ENCODE measurements at places on chromosomes 3 and 15.

- DNase-seq, result no peak
Measured at GRCh38 chr3:133506215-133506901, 67.1 kb upstream of the CDV3 start.

DNA sequence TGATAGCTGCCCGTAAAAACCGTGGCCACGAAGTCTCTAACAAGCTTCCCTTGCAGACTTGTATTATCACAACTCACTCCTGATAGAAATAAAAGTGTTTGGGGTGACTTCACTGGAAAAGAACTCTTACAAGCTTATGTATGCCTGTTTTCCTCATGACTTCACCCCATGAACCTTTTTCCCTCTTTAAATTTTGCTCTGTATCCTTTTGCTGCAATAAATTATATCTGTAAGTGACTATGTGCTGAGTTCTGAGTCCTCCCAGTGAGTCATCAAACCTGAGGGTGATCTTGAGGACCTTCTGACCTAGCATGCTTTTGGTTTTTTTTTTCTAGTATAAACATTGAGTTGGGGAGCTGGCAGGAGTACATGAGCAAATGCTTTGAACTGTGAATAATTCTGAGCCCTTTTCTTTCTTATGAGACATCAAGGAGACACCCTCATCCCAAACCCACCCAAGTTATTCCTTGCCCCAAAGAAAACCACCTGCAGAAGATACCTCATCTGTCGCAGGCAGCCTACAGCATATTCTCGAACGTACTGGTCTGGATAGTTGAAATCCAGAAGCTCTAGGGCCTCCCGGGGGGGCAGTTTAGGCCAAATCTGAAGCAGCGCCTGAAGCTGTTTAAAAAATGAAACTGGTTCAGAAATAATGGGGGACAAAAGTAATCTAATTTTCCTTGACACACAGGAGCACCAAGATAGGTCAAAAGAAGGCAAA lies 85.9 kb downstream of the FAIM start:
- no peak for DNase-seq

- no peak for DNase-seq
Measured at GRCh38 chr3:131847966-131848510, 186.8 kb downstream of the CPNE4 start.

- no peak for DNase-seq
Measured at GRCh38 chr3:90184861-90185260, 1077.4 kb downstream of the EPHA3 start.

GRCh38 chr15:51992953-51993352 lies 21.4 kb upstream of the LEO1 start:
- no peak for DNase-seq

GRCh38 chr3:4711680-4711992 lies 218.5 kb downstream of the ITPR1 start:
- DNase-seq, result no peak

DNA sequence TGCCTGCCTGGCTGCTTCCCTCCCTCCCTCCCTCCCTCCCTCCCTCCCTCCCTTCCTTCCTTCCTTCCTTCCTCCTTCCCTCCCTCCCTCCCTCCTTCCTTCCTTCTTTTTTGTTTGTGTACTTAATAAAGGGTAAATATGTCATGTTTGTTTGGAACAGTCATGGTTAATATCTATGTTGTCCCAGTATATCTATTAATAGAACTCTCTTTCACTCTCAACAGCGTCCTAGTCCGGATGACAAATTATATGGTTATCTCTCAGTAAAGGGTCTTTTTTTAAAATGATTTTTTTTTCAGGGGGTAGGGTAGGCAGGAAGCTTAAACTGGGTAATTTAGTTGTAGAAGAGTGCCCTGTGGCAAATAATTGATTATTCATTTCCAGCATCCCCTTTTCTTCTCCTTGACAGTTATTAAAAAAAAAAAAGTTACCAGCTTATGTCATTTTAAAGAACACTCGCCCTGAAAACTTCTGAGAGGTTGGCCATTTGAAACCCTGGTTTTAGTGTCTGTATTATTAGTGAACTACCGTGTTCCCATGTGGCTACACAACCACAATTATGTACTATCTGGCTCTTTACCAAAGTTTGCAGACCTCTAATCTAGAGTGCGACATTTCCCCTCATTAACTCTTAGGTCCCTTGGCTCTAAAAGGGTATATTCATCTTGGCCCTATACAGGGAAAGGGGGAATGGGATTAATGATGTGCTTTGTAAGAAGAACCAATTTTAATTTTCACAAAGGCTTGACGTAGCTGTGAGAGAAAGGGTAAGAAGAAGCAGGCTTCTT lies 13.7 kb downstream of the TAGLN3 start:
- DNase-seq, result no peak

GRCh38 chr3:149432149-149432548 lies 42.3 kb upstream of the TM4SF4 start:
- DNase-seq, result no peak

DNA sequence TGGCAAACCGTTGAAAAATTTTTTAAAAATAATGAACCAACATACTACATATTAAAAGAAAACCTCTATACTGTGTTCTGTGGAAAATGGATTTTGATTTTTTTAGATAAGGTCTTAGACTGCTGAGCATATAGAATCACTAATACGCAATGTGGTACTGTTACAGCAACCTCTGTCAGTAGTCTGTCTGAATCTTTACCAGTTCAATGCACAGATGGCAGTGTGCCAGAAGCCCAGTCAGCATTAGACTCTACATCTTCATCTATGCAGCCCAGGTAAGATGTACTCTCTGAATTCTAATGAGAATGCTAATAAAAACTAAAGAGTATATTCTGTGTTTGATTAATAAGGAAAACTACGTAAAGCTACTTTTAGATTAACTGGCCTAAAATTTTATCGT lies 31.3 kb upstream of the FAH start:
- no peak for DNase-seq

GRCh38 chr3:67018105-67018788 lies 20.1 kb downstream of the KBTBD8 start:
- DNase-seq, result no peak

DNA sequence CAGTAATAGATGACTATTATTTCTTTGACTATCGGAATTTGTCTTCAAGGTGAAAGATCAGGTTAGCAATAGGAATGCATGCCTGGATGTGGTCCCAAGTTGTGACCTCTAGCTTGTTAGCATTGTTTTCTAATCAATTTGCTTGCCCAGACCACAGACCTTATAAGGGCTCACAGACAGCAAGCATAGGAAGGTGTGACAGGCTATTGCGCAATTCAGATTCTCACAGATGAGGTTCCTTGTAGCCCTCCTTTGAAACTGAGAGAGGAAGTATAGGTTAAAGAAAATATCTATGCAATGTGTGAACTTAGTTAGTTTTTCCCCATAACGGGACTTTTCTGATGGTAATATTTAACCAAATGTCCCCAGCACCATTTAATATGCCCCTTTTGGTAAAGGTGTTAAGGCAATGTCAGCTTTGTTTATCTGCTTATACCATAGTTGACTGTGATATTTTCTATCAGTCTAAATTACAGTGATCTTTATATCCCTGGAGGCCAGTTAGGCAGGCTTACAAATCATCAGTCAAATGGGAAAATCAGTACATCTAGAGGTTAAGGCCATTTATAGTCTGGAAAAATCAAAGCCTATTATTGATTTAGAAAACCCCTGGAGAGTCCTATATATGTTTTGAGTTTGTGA lies 168.1 kb upstream of the MBNL1 start:
- no peak for DNase-seq

- DNase-seq, result no peak
Measured at GRCh38 chr3:187624588-187624987, 45.6 kb downstream of the SST start.

GRCh38 chr3:16012086-16012485 lies 162.4 kb upstream of the GALNT15 start:
- no peak for DNase-seq

DNA sequence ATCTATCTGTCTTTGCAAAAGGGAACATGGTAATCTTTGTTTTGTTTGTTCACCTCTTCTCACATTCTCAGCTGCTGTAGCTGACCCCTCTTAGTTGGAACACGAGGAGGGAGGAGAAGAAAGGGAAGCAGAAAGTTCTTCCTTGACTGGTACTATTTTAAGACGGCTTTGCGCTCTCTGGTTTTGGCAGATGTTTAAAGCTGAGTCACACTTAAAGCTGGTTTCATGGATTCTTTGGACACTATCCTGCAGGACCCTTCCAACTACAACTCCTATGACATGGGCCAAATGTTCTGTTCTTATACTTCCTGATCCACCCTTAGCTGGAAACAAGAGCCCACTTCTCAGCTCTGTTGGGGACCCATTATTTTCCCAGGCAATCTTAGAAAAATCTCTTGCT lies 40.6 kb upstream of the FXR1 start:
- DNase-seq, result no peak

GRCh38 chr3:17013571-17013970 lies 128.8 kb downstream of the PLCL2 start:
- DNase-seq, result no peak

DNA sequence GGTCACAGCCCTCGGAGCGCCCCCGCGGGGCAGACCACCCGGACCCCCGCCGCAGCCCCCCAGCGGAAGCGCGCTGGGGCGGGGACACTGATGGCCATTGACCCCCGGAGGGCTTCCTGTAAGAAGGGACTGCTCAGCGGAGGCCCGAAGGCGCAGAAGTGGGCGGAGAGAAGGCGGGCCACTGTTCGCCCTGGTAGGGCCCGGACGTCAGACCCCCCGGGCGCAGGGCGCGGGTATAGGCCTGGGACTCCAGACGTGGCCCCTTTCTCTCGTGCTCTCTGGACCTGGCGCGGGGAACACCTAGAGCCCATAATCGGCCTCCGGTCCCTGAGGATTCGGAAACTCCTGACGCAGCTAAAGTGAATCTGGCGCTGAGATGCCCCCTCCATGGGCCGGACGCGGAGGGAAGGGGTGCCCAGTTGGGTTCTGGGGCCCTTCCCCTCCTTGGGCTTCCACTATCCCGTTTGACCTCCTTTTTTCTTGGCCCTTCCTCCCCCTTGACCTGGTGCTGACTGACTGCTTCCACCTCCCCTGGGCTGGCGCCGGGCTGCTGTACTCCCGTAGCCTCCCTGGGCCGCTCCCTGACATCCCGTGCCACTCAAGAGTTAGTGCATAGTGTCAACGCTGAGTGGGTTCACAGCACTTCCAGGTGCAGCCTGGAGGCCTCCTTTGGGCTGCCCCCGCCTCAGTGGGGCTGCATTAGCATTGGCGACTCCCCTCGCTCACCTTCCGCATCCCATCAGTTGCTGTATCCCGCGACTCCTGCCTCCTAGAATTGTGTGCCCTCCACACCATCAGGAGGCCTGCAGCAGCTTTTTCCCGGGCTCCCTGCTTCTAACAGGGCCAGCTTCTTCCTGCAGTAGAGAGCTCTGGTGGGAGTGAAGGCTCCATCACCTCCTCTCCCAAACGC lies 694 bp downstream of the ABTB1 start:
- DNase-seq, result no peak

GRCh38 chr3:194991338-194991654 lies 279.7 kb downstream of the XXYLT1 start:
- no peak for DNase-seq

GRCh38 chr3:48412375-48413001 lies 17.4 kb downstream of the PLXNB1 start:
- DNase-seq, result no peak

GRCh38 chr3:42314411-42314810 lies 48.4 kb upstream of the CCK start:
- DNase-seq, result no peak

DNA sequence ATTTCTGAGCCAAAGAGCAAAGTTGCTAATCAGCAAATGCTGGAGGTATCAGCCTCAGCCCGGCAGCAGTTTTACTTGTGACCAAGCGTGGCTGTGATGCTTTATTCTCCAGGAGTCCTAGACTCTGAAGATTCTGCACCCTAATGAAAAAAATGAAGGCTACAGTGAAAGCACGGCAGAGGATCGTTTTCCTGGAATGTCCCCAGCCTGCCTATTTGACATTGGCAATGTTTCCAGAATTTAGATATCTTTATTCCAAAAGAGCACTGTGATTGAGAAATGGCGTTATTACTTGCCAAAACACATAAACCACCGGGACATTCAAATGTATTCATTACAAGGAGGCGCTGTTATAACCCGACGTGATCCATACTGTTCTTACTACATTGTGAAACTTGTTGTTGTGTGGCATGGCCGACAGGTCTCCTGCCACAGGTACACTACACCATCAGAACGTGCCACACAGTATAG lies 263.8 kb downstream of the SLCO3A1 start:
- DNase-seq, result no peak

DNA sequence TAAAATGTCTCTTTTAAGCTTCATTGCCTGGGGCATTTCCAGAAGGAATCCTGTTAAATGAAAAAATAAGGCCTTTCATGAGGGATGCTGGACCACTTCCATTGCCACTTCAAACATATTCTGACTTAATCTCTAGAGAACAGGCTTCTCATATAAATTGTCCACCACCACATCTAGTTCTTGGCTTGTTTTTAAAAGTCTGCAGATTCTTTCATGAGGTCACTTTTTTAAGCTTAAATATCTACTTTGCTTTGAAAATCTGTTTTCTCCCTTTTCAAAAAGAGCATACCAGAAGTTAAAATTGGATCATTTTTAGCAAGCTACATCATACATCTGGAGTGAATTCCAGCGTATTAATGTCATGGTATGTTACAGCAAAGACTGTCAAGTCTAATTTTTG lies 131.6 kb downstream of the C3orf70 start:
- DNase-seq, result no peak

- DNase-seq, result no peak
Measured at GRCh38 chr3:65875393-65876027, 163.2 kb downstream of the MAGI1 start.

DNA sequence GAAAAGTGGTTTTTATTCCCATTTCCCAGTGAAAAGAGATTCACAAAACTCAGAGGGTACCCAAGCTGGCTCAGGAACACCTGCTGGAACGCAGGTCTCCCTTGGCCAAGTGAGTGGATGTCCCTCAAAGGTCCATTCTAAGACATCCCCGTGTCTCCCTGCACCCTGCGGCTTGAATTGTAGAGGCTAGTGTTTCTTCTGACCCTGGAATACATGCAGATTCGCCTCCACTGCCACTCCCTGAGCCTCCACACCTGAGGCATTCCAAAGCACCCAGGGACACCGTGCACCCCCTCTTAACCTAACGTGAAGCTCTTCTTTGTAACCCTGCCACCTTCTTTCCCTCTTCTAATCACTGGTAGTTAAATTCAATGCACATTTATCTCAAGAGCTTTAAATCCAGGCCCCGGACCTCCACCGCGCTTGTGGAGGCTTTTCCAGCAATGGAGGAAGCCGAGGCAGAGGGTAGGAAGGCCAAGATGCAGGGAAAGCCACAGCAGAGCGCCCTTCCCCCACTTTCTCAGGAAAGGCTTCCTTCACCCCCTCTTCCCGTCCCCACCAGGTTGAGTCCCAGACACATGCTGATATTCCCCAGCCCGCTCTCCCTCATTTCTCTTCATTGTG lies 590 bp upstream of the ITGA11 start:
- DNase-seq, result no peak

DNA sequence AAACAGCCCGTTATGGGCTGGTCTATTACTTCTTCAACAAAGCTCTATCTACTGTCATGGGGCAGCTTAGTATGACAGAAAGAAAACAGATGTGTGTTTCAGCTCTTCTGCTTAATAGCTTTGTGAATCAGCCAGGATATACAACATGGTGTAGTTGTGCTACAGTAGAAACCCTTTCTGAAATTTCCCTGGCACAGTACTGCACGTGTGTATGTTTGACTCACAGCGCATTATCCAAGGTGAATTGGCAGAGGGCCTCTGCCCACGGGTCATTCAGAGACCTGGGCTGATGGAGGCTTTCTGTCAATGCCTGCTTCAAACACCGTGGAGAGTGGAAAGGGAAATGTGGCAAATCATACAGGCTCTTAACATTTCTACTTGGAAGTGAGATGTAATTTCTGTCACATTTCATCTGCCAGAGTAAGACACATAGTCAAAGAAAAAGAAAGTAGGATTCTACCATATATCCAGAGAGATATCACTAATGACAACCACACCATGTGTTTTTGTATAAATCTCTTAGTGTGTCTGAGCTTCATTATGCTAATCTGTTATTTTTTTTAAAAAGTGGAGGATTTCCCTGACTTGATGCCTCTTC lies 505.1 kb downstream of the CNTN4 start:
- no peak for DNase-seq
